ENCODE measurements at places on chromosomes 3 and 15. TPM values are rescaled to one million over a fixed set of nuclear protein-coding genes. Genes with fewer than 3 reads are reported as not detected.
A peak's percentile ranks its signal among the peaks of the same experiment; 100 is the strongest.

SLC24A5 gene
- total RNA-seq, result not detected

DNA sequence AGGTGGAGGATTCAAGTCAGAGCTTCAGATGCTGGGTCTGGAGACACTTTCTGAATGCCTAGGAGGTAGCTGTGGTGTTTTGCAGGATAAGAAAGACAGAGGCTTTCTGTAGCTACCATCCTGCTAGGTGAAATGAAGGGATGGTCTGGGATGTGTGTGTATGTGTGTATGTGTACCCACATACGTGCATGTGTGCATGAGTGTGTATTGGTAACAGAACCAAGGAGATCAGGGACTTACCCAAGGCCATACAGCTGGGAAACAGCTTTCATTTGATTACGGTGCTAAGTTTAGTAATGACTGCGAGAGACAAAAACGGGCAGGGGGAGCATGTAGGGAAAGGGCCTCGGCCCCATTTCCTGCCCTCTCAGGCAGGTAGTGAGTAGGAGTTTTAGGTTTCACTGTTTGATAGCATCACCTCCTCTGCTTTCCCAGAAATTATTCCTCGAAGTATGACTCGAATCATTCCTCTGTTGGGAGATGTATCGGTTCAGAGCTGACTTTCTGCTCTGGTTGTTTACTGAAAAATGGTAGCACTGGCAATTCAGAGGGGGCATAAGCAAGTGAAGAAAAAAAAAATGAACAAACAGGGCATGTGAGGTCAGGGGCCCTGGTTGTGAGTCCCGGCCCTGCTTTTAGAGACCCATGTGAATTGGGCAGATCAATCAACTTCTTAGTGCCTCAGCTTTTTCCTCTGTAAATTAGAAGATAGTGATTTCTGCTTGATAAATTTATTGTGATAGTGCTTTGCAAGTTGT is 130.7 kb downstream of the LPP start:
- peaks cover 9% of the 10 kb centered on the region for H3K4me1 ChIP-seq
- H3K36me3 ChIP-seq, result no peaks in the 10 kb centered on the region
- no peaks in the 10 kb centered on the region for H3K27me3 ChIP-seq
- H3K4me3 ChIP-seq, result no peak overlapping the region

- no peaks in the 10 kb centered on the region for H3K4me1 ChIP-seq
- no peak overlapping the region for H3K4me3 ChIP-seq
- no peaks in the 10 kb centered on the region for H3K36me3 ChIP-seq
- H3K27ac ChIP-seq, result no peak overlapping the region
Measured at GRCh38 chr3:67450153-67450552, 204.3 kb downstream of the SUCLG2 start.

RYR3 gene
- total RNA-seq, result not detected

DNA sequence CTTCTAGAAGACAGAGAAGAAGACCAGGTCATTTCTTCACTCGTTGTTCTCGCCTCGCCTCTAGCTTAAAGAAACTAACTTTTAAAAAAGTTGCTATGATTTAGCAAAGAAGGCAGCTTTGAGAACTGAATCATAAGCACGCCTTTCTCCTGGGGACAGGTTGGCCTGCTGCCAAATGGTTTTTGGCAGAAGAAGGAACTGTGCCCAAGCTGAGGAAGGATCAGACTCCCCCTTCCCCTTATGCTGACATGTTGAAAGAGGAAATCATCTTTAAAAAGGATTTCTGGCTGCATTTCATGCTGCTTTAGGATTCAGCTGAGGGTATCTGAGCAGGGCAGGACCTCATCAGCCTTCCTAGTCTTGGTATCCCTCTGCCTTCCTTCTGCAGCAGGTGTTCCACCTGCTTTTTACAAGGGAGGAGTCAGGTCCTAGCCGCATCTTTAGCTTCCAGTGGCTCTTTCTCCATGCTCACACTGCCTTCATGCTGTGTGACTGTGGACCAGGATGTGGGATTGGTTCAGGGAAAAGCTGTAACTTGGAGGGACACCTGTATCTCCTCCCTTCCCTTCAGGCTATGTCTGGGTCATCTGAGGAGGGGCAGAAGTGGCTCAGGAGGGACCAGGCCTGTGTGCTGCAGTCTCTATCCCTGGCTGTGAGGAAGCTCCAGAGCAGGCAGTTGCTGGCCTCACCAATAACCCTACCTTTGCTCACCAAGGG is 34.1 kb upstream of the HACD2 start:
- no peaks in the 10 kb centered on the region for H3K4me1 ChIP-seq
- H3K4me3 ChIP-seq, result no peak overlapping the region
- no peaks in the 10 kb centered on the region for H3K27me3 ChIP-seq

GRCh38 chr3:2826036-2826435 is 284.1 kb downstream of the IL5RA start:
- H3K4me1 ChIP-seq, result no peaks in the 10 kb centered on the region
- H3K27me3 ChIP-seq, result no peaks in the 10 kb centered on the region
- no peak overlapping the region for H3K4me3 ChIP-seq
- DNase-seq, result no peak

DNA sequence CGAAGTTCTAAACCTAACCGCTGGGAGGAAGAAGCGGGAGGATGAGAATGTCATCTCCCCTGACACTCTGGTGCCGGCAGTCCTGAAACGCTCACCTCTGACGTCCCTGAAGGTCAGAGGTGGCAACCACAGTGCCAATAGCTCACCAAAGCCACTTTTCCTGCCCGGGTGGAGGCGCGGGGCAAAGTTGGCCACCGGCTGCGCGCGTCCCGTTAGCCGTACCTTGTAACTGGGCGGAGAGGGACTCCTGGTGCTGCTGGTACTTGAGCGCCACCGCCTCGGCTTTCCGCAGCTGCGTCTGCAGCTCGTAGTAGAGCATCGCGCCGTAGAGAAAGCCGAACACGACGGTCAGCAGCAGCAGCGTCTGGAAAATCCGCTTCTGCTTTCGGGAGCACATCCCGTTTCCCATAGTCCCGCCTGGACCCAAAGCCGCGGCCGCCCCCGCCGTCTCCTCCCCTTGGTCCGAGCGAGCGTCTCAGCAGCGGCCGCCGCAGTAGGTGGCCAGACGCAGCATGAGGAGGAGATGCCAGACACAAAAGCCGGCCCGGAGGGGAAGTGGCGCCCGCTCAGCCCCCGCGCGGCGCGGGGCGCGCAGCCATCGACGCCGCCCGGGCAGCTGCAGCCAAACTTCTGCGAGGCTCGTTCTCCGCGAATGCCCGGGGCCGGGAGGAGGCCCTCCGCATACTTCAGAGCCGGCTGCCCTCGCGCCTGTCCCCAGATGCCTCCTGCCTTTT is 680 bp downstream of the GOLIM4 start:
- no peaks in the 10 kb centered on the region for H3K36me3 ChIP-seq
- H3K4me1 ChIP-seq, result peaks cover 15% of the 10 kb centered on the region
- DNase-seq, result peak; percentile 10
- H3K27me3 ChIP-seq, result no peaks in the 10 kb centered on the region
- H3K27ac ChIP-seq, result no peak overlapping the region

DNA sequence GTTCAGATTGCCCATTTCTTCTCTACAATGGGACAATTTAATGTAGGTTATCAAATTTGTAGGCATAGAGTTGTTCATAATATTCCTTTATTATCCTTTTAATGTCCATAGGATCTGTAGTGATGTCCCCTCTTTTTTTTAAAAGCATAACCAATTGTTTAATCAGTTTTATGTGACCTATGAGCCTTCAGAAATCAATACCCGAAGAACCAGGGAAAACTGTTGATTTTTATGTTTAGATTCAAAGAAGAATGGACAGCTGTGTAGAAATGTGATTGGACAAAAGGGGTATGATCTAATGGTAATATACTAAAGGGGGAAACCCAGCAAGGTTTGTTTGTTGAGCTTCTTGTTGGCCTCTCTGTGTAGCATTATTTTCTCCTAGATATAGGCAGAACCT is 39.5 kb downstream of the SUSD5 start:
- no peak overlapping the region for H3K4me3 ChIP-seq
- H3K4me1 ChIP-seq, result no peaks in the 10 kb centered on the region
- H3K36me3 ChIP-seq, result no peaks in the 10 kb centered on the region
- no peaks in the 10 kb centered on the region for H3K27me3 ChIP-seq
- DNase-seq, result no peak
- no peak overlapping the region for H3K27ac ChIP-seq

Measured in CD4-positive, alpha-beta memory T cell (primary cell).